ENCODE measurements at places on chromosomes 6 and 20.
A peak's percentile ranks its signal among the peaks of the same experiment; 100 is the strongest.

GRCh38 chr6:52538252-52538900 lies 38.5 kb downstream of the TRAM2 start:
- no peak for DNase-seq

GRCh38 chr6:120875900-120876299 lies 458.4 kb downstream of the TBC1D32 start:
- no peak for DNase-seq

GRCh38 chr20:38144598-38144973 lies 20.5 kb downstream of the TGM2 start:
- DNase-seq: no peak

DNA sequence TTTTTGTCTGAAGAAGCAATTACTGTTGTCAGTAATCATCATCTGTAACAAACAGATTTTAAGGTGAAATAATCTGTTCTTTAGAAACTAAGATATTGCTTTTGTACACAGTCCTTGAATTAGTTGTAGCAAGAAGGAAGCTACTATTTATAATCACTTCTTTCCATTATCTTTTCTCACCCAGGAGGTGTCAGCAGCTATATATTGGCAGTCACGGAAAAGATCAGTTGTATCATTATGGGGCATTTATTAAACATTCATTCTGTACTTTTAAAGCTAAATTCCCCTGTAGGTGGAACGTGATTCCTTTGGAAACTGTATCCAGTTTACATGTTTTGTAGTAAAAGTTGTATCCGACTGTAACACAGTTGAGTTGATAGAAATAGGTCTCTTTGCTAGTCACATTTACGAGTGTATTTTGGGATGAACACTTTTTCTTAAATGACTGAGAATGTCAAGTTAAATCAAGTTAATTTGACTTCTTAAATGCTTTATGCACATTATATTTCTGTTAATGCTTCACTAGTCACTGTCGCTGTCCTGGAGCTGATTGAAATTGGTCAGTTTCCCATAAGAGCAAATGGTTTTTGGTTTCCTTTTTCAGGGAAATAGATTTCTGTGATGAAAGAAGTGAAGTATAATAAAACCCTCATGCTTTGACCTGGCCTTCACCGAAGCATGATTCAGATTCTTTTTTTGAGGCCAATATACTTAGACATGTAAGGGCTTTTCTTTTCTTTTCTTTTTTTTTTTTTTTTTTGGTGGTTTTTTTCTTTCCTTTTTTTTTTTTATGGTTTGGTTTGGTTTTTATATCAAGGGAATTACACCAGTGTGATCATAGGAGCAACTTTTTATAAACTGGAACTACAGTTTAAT lies 5.1 kb downstream of the QKI start:
- DNase-seq: no peak

DNA sequence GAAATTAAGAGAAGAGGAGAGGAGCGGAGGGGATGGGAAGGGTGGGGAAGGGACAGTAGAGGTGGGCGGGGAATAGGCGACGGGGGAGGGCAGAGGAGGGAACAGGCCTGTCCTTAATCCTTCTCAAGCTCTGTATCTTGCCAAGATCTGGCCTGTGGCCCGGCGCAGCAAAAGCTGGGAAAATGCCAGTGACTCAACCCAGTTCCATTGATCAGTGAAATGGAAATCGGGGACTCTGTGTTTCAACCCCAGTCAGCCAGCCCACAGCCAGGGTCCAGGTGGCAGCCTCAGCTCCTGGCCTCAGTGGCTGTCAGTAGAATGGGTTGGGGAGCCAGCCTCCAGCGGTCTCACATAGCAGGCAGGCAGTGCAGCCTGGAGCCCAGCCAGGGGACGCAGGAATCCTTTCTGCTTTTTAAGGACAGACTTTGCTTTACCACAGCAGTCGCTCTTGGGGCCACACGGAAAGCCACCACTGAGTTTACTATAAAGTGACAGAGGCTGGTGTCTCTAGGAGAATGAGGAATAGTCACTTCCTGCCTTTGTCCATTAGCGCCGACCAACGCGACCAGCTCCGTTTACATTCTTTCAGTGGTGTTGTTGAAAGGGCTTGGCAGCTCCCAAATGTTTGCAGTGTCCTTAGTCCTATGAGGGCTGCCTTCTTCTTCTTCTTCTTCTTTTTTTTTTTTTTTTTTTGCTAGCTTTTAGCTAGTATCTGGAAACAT lies 128.0 kb downstream of the RIN2 start:
- DNase-seq: peak; percentile 45

GRCh38 chr20:22560817-22561216 lies 23.6 kb downstream of the FOXA2 start:
- DNase-seq: no peak

DNA sequence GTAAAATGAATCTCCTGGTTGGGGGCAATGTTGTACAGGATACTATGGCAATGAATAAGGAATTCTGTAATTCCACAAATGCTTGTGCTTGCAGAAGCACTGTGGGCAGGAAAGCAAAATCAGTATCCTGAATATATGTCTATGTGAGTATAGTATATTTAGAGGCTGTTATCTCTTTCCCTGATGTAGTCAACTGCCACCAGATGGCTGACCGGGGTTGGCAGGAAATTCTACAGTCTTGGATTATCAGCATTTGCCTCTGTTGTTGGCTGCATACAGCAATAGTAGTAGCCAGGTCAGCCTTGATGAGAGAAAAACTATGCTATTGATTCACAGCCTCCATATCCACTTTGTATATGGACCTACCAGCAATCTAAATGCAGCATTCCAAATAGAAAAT lies 425.1 kb upstream of the JAG1 start:
- no peak for DNase-seq

DNA sequence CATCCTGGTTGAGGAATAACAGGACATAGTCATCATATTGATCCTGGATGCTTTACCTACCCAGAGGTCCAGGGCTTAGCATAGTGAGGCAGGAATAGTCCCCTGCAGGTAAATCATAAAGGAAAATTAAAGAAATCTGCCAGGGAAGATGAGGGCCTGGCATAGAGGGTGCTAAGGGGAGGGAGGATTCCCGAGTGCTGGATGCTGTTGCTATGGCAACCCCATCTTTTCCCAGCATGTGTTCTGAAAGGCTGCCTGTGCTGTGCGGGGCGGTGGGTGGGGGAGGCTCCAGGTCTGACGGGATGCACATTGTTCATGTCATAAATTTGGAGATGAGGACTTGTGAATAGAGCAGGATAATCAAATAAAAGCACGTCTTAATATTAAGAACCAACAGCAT lies 212.6 kb upstream of the PCSK2 start:
- no peak for DNase-seq

DNA sequence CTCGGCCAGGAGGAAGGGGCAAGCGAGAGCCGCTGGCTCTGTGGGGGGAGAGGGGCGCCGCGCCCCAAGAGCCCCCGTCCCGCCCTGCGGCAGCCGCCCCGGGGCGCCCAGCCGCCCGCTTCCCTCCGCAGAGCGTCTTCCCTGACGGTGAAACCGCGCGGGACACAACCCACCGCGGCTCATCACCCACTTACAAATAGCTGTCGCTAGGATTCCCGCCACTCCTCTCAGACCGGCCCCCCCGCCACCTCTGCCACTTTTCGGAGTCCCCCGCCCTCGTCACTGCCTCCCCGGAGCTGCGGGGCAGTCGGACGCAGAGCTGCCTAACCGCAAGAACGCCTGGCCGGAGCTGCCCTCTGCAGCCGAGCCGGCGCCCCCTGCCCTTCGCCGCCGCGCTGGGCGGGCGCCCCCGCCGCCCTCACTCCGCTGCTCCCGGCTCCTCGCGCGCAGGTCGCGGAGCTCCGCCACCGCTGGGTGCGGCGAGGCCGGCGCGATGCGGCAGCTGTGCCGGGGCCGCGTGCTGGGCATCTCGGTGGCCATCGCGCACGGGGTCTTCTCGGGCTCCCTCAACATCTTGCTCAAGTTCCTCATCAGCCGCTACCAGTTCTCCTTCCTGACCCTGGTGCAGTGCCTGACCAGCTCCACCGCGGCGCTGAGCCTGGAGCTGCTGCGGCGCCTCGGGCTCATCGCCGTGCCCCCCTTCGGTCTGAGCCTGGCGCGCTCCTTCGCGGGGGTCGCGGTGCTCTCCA lies at the start of gene SLC35D3:
TSS of gene SLC35D3 (plus strand) at position 366 of the 749 bp plus-strand sequence. CDS start at position 494, 128 bp downstream.
- no peak for DNase-seq

DNA sequence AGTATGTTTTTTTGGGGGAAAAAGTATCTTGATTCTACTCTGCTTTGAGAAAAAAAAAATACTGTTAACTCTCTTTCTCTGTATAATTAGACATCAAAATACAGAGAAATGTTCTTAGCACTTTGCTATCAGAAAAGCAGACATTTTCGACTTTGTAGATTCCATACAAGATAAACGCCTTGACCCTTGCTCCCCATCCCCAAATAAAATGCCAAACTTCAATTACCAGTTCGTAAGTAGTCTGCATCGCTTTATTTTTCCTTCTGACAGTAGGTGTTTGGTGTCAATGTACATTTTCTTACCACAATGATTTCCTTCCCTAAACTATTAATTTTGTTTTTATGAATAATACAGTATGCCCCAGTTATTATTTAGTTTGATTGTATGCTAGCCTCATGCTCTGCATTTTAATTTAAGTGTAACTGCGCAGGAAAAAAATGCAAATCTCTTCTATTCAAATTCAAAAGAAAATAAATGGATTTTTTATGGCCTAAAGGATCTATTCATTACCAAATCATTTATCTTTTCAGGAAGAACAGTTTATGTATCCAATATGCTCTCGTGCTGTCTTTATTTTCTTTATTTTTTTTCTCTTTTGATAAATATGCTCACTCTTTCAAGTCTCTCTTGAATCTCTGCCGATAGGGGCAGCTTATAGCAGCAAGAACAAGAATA lies 84.8 kb upstream of the ZNF217 start:
- no peak for DNase-seq

DNA sequence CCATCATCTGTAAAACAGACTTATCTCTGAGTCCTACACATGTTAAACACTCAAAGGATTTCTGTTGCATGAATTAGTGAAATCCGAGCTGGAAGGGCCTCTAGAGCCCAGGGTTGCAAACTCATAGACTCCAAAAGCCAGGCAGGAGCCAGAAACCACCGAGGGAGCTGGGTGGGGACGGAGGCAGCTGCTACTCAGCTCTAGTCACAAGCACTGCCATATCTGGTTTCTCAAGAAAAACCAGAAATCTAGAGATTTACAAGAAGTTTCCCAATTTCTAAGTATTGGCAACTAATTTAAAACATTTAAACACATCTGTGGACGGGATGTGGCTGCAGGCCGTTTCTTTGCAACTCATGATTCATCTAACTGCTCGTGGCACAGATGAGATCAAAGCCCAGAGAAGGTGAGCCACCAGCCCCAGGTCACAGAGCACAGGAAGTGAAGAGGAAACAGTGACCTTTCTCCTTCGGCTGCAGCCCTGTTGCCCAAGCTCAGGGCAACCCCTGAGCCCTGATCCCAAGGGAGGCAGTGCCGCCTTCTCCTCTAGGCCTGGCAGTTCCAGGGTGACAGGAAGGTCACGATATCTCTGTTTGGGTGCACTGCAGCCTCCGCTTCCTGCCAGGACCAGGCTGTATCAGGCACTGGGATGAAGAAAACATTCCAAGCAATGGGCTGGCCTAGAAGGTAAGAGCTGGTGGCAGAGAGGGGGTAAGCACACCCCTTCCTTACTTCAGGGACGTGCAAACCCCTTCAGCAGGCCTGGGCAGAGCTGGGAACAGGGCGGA lies 26.4 kb upstream of the PTGIS start:
- DNase-seq: no peak

GRCh38 chr6:16007146-16007545 lies 121.7 kb upstream of the MYLIP start:
- DNase-seq: no peak

DNA sequence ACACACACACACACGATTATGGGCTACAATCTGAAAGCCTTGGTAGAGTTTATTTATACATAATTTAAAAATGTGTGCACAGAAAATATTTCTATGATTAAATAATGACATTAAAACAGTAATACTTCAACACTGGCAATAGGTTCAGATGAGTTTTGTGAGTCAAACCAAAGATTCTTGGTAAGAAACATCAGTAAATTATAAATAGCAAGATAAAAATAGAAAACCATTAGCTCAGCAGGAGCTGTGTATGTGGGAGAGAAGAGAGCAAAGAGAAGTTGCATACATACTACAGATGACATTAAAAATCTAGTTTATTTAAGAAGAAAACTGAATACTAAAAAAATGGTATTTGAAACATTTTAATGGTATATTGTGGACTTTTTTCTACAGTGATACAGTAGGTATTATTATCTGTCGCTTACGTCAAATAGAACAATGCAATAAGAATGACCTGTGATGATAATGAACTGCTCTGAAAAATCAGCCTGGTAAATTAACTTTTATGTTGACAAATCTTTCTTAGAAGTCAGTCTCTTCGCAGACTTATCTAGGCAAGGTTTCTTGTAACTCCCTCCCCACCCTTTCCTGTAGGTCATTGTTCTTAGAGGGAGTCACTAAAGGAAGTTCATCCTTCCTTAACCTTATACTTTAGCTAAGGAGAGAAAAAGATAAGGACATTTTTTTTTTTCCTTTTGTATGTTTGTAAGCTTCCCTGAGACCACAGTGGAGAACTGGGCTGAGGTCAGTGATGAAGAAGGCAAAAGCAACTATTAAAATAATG lies 149.3 kb downstream of the GJA1 start:
- no peak for DNase-seq

- DNase-seq: no peak
Measured at GRCh38 chr6:380234-381218, 11.0 kb upstream of the IRF4 start.

- DNase-seq: no peak
Measured at GRCh38 chr6:127452803-127453202, 6.4 kb downstream of the KIAA0408 start.

- no peak for DNase-seq
Measured at GRCh38 chr20:41365777-41366545, 657 bp downstream of the EMILIN3 start.

DNA sequence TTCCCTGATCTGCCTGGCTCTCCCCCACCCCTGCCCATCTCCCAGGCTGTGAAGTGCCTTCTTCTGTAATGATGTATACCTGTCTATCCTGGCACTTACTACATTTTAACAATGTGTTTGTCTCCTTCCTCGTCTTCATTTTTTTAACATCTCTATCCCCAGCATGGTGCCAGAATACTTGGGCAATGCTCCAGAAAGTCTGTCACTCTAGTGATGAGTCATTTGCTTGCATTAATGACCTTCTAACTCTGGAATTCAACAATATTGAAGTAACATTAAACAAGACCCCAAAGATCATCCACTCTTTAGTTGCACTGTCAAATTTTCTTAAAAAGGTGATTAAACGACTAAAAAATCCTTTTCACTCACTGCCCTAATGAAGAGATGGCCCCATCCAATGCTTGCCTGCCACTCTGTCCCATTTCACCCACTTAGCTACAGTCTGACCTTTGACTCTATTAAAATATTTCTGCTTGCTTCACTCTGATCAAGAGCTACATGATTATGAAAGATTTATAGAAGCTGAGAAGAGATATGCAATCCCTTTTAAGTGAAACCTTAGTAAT lies 7.7 kb upstream of the KLHL31 start:
- peak; percentile 47 for DNase-seq

DNA sequence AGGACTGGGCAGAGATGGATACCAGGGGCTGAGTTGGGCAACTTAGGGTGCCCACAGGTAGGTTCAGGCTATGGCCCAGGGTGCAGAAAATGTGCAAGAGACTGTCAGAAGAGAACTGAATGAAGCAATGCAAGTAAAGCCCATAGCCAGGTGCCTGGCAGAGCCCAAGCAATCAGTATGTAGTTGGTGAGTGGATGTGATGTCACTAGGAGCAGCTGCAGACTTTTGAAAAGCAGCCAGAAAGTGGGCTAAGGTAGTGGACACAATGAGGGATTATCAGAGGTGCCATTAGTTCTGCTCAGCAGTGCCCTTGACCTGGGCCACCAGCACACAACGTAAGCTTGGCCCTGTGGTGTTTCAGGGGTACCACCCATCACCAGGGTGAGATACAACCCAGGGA lies 135.3 kb downstream of the SOBP start:
- no peak for DNase-seq

Data from epithelial cell of proximal tubule (primary cell).